ENCODE measurements at places on chromosomes 5 and 9.

- no peak for DNase-seq
Measured at GRCh38 chr5:39469176-39469575, 44.4 kb upstream of the DAB2 start.

DNA sequence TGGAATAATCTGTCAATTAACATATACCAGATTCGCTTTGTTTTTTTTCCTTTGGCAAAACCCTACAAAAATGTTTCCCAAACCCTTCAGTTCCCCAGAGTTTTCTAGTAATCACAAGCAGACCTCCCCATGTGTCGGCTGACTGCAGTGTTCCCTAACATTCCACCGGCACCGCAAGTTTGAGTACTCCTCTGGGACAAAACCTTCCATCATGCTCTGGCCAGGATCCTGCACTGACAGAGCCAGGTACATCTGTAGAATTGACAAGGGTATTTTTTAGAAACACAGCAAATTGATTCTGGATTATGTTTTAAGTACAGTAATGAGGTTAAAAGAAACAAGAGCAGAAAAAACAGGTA, 174.7 kb downstream of the GAS1 start:
- DNase-seq = no peak

DNA sequence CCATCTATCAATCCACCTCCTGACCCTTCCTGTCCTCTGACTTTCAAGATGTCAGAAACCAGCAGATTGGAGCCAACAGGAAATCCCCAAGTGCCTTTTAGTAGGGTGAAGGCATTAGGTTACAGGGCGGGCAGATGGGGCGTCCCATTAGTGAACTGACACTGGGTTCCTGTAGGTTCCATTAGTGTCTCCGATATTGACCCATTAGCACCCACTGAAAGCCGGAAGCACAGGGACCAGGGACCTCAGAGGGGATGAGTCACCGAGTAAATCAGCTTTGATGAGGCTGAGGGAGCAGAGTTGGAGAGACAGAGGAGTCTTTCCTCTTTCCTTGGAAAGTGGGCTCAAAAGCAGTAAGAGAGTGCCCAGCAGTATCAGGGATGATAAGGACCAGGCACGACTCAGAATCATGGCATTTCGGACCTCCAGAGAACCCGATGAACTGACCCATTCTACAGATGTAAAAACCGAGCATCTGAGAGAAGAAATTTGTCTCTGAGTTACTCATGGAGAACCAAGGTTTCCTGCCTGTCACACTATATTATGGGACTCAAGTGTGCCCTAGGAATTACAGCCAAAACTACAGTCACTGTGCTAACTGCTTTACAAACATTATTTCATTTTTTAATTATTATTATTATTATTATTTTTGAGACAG, 47.2 kb upstream of the FABP6 start:
- no peak for DNase-seq

DNA sequence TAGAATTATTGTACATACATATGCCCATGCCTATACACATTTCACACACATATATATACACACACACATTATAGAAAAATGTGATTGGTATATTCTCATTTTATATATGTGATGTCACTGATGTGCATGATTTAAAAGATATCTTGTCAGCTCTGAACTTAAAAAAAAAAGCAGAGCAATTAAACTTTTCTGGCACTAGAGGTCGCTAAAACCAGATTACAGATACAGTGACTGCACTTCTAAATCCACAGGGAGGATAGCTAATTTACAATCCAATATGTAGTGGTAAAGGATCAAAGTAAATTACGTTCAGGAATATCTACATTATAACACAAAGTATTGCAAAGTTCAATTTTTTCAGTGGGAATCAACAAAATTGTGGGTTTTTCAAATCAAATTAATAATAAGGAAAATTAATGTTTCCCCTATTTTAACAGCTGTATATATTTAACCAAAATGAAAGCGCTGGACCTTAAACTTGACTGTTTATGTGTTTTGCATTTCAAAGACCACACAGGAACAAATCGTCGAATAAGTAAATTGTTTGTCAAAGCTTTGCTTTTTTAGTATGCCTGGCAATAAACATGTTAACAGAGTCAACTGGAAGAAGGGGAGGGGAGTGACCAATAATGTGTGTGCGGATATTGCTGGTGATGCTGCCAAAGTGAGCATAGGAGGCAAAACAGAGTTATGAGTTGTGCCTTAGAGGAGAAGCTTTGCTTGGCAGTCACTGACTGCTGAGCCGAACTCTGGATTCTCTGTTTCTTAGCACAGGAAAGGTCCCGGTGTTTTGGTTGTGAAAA, 1201.4 kb upstream of the C9orf72 start:
- DNase-seq = no peak

DNA sequence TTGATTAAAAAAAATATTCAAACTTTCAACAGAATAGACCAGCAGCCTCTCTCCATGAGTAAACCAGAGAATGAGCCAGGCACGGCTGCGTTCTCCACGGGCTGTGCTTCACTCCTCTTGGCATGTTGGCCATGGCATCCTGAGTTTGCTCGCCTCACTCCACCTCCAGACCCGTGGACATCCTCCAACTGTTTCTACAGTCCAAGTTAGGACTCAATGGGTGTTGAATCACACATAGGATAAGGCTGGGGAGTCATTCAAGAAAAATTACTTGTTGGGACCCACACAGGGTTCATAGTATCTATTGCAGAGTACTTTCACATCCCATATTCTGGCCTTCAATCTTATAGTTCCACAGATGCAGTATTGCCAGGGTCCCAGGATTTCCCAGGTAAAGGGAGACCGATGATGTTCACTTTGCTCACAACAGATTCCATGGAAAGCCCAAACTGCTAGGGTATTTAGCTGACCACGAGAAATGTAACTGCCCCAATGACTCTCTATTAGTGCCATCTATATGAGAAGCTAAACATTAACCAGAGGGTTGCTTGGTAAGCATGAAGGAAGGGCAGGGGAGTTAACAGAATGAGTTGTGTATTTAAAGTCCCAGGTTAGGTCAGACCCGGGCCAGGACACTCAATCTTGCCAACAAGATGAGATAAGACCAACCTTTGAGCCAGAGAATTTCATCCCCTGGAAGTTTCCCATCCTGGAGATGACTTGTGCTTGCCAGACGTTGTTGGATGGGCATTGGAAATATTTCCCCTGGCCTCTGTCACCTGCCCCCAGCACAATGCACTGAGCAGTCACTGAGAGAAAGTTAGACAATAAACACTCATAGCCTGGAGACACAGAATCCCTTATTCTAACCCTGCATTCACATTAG, 19.7 kb upstream of the GDA start:
- DNase-seq = no peak

DNA sequence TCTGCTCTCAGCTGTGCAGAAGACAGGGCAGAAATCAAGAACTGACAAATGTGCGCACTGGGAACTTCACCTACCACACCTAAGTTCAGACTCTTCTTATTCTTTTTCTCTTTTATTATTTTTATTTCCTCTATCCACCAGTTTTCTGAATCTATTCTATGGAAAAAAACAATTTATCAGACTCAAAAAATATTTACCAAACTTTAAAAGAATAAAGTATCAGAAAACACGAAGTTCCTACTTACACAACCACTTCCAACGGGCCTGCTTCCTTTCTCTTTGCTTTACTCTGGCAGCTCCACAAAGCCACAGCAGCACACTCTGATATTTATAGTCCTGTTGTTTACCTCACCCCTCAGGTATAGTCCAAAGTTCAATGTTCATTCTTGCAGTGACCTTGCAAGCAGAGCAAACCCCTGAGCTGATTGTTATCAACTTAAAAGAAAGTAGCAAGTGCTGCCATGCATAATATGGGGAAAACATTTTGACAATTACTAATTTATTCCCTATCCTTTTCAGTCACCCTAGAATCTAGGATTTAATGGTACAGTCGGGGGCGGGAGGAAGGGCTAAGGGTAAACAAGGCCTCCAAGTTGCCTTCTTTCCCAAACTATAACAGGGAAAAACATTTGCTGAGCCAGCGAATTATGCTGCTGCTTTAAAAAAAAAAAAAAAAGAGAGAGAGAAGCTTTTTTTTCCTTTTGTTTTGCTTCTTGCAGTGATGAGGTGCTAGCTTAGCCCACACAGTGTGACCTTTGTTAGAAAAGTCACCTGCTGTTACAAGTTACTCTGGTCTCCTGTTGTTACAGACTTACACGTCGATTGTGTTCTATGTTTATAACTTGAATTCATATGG, at the start of gene SELENOP:
Gene SELENOP, minus strand, starts transcription at position 302 of the 856 bp plus-strand sequence. CDS start 3,539 bp downstream, outside the sequence.
- no peak for DNase-seq

GRCh38 chr9:116587919-116588318, 99.2 kb upstream of the TRIM32 start:
- DNase-seq = no peak

GRCh38 chr9:68741704-68742332, 36.8 kb downstream of the PIP5K1B start:
- no peak for DNase-seq

DNA sequence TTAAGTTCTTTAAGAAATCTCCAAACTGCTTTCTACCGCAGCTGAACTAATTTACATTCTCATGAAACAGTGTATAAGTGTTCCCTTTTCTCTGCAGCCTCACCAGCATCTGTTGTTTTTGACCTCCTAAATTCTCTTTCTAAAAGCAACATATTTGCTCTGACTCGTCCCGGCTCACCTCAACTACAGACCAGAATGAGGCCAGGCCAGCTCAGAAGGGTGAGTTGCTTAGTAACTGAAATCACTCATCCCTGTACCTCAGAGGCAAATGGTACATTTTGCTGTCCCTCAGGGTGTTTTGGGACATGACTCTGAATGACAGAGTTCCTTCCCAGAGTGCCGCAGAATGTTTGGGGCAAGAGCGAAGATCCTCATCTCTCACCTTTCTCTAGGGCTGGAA, 127.5 kb downstream of the FRMD3 start:
- no peak for DNase-seq

- DNase-seq = no peak
Measured at GRCh38 chr5:30937070-30937469, 256.4 kb upstream of the CDH6 start.

DNA sequence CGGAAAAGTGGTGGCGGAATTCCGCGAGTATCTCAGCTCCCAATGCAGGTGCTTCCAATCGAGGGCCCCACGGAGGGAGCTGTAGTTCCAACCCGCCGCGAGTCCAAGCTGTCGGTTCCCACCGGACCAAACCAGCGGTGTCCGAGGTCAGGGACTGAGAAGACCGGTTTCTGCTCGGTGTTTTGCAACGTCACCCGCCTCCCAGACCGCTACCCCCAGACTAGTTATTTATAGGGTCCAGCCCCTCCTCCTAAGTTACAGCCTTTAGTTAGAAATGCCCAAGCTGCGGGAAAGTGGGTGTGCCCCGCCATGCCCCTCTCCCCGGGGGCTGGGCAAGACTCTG, 677 bp upstream of the MYORG start:
- no peak for DNase-seq

- DNase-seq = no peak
Measured at GRCh38 chr5:122300374-122300773, 11.7 kb upstream of the SNCAIP start.

DNA sequence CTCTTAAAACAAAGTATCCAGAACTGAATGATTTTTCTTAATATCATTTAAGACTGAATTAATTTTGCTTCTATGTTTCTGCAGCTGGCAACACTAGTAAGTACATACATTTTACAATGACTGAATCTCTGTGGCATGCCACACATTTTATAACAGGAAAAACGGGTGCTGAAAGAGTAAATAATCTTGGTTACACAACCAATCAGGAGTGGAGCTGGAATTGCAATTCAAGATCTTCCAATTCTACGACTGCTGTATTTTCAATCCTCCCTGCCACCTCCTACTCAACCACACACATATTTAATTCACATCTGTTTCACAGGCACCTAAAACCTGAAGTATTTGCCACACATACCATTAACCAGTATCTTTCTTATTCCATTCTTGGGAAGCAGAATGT, 52.7 kb upstream of the NR5A1 start:
- no peak for DNase-seq

- DNase-seq = no peak
Measured at GRCh38 chr5:105501315-105501714, 1938.7 kb upstream of the NUDT12 start.

- DNase-seq = no peak
Measured at GRCh38 chr5:51995773-51996306, 612.6 kb downstream of the ISL1 start.

DNA sequence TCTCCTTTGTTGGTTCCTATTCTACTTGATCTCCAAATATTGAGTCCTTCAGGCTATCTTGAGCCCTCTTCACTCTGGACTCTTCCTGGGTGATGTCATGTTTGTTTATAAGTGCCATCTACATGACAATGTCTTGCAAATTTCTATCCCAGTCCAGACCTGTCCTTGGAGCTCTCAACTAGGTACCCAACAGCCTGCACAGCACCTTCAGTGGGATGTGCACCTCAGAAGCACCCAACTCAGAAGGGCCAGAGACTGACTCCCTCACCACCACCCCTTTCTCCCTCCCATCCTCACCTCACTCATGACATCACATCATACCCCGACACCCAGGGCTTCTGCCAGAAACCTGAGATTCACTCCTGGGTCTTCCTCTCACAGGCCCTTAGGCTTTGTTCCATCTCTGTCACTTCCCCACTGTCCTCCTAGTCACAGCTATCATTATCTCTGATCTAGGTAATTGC, 14.4 kb downstream of the TXN start:
- DNase-seq = no peak

Measured in stimulated activated CD8-positive, alpha-beta memory T cell treated with anti-CD3 and anti-CD28 coated beads, Interleukin-15, amount 100 ng/mL, for 4 hours (primary cell).